ENCODE measurements at places on chromosomes 16 and 17.

DNA sequence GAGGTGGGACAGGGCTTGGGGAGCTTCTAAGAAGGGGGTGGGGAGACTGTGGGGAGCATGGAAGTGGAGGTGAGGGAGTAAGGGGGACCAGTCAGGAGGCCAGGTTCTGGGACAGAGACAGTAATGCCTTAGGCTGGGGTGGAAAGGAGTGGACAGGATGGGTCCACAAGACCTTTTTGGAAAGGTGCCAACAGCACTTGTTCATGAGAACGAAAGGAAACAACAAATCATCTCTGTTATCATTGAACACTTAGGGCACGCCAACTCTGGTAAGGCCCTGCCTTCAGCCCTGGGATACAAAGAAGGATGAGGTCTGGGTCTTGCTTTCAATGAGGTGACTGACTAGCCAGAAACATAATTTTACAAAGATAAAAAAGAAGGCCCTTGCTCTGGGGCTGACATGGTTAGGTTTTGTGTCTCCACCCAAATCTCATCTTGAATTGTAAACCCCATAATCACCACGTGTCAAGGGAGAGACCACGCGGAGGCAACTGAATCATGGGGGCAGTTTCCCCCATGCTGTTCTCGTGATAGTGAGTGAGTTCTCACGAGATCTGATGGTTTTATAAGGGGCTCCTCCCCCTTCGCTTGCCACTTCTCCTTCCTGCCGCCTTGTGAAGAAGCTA lies 113.8 kb downstream of the SLC39A11 start:
- no peak for DNase-seq

GRCh38 chr17:29791336-29792080 lies 138.5 kb downstream of the SSH2 start:
- DNase-seq: peak; percentile 23

DNA sequence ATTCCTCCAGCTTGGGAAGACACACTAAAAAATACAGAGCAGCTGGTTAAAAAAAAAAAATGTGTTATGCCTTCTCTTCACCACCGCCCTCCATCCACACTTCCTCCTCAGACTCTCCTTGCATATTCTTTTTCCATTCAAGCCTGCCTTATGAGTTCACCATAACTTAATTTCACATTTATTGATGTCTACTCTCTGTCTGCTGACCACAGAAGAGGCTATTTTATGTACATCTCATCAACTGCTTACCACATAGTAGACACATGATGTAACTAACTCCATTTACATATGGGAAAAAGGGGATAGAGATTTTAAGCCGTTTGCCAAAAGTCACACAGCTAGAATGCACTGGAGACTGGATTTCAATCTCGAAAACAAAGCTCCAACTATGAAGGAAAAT lies 409.8 kb downstream of the CDH11 start:
- no peak for DNase-seq

GRCh38 chr17:79801156-79802038 lies 4.5 kb upstream of the CBX8 start:
- peak; percentile 44 for DNase-seq

DNA sequence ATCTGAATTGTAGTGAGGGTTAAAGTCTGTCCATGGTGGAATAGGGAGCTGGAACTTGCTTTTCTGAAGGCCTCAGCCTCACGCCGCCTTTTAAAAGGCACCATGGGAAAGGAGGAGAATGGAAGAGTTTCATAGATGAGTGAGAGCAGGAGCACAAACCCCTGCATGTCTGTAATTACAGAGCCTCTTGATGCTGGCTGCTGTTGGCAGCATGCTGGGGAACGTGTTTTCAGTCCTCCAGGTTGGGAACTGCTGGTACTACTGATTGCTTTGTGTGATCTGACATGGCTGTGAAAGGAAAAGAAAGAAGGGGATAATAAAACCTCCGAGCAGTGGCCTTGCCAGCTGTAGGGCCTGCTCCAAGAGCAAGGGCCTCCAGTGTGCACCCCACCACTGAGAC lies 16.8 kb upstream of the DYNLL2 start:
- DNase-seq: no peak

- DNase-seq: no peak
These were observed at the start of gene CES1 for GRCh38 chr16:55832773-55833691. Gene CES1 (minus strand): TSS chr16:55833096. CDS start chr16:55833055, 41 bp downstream.

Data from suppressor macrophage treated with lipopolysaccharide for 1 hour (primary cell).